ENCODE measurements at places on chromosomes 1 and 21.
A peak's percentile ranks its signal among the peaks of the same experiment; 100 is the strongest.

GRCh38 chr1:37174876-37175275, 140.6 kb upstream of the GRIK3 start:
- no peak for DNase-seq

GRCh38 chr1:204092632-204093420, 19.9 kb downstream of the SOX13 start:
- no peak for DNase-seq

GRCh38 chr1:21293537-21294265, 3.4 kb upstream of the ECE1 start:
- peak; percentile 68 for DNase-seq

GRCh38 chr1:33258788-33259274, 2.5 kb downstream of the ZNF362 start:
- DNase-seq, result no peak

DNA sequence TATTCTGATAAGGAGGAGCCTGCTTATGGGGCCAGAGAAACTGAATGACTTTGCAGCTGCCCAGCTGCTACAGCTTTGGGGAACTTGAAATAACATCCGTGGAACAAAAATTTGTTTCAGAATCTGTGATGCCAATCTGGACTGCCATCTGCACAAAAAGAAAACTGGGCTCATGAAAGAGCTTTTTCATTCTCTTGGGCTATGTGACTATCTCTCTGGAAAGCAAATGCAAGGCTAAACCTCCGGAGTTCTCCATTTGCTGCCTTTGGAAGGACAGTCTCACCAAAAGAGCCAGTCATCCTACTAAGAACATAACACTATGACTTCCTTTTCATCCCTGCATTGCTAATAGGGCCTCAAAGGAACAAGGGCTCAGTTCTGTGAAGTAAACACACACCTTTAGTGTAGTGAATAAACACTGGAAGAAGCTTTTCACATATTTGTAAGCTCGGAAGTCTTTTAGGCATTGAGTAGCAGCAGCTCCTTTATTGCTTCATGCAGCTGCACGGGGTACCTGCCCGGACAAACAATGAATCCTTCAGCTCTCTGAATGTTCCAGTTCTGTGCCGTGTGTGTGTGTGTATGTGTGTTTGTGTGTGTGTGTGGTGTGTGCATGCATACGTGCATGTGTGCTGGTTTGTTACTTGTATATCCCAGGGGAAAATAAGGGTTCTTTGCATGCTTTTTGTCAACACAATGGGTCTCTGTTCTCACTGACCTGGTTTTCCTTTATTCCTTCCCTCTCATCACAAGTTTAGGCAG, 255.5 kb upstream of the SGIP1 start:
- no peak for DNase-seq

GRCh38 chr1:44999232-44999631, 11.9 kb downstream of the HECTD3 start:
- DNase-seq, result no peak

DNA sequence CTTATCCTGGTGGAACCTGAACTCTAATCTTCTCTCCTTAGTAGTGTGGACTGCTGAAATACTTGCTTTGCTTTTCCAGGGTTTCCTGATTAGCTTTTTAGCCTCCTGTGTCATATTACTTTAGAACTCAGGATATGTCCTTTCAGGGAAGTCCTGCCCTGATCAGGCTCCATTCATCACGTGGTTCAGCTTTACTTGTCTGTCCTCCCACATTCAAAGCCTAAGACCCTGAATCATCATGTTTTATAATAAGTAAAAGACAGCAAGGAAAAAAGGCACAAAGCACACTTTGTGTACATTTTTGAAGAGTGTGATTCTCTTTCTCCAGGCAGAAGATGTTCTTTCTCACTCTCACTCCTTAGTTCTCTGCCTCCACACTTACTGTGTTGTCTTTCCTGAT, 70.6 kb downstream of the PATJ start:
- no peak for DNase-seq

GRCh38 chr1:201486187-201486586, 17.2 kb upstream of the PHLDA3 start:
- no peak for DNase-seq

DNA sequence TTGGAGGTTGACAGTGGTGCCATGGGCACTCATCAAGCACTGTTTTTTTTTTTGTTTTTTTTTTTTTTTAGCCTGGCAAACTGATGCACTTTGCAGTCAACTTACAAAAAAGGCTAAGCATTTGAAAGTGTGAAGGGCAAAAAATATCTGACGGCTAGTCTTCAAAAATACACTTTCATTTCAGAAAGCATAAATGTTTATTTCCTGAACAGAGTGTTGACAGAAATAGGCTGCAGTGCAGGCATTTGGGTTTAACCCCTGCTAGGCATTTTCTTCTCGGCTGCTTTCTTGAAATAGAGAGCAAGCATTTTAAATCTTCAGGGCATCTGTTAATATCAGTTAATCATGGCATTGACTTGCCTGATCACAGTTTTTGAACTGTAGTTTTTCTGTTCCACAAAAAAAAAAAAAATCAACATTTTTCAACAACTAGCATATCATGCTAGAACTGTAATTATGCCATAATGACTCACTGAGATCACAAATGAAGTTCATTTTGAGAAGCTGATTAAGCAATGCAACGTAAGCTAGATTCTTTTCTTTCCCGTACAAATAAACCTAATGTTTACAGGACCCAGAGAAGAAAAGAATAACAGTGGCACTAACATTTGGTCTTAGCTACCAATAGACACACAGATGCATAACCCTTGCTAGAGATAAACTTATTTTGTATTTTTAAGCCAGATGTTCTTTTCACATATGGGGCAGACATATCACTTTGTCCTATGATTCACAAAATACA, 100.4 kb upstream of the USH2A start:
- DNase-seq, result no peak

DNA sequence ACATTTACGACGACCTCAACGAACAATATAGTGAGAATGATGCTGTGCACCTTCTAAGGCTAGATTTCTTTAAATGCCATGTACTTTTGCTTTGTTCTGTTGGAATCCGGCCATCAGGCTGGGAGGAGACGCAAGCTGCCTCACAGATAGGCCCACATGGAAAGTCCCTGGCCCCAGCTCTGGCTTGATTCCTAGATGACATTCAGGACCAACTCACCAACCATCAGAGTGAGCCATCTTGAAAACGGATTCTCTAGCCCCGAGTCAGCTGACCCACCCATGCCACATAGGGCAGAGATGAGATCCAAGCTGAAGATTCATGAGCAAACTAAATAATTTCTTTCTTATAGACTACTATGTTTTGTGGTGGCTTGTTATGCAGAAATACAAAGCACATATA, 164.4 kb downstream of the ZNF281 start:
- no peak for DNase-seq

- no peak for DNase-seq
Observed at GRCh38 chr1:8586438-8586837, 231.0 kb downstream of the RERE start.

DNA sequence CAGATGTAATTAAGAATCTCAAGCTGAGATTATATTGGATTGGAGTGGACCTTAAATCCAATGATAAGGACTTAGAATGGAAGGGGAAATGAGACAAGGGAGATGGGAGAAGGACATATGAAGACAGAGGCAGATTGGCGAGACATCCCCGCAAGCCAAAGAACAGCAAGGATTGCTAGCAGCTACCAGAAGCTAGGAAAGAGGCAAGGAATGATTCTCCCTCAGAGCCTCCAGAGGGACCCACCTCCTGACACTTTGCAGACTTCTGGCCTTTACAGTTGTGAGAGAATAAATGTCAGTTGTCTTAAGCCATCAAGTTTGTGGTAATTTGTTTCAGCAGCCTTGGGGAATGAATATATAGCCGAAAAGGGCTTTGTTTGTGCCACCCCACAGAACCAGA, 20.7 kb downstream of the METTL13 start:
- DNase-seq, result no peak

- no peak for DNase-seq
Observed at GRCh38 chr21:20997311-20997635, 936 bp upstream of the NCAM2 start.

- no peak for DNase-seq
Observed at GRCh38 chr1:198850196-198850595, 211.4 kb downstream of the PTPRC start.

DNA sequence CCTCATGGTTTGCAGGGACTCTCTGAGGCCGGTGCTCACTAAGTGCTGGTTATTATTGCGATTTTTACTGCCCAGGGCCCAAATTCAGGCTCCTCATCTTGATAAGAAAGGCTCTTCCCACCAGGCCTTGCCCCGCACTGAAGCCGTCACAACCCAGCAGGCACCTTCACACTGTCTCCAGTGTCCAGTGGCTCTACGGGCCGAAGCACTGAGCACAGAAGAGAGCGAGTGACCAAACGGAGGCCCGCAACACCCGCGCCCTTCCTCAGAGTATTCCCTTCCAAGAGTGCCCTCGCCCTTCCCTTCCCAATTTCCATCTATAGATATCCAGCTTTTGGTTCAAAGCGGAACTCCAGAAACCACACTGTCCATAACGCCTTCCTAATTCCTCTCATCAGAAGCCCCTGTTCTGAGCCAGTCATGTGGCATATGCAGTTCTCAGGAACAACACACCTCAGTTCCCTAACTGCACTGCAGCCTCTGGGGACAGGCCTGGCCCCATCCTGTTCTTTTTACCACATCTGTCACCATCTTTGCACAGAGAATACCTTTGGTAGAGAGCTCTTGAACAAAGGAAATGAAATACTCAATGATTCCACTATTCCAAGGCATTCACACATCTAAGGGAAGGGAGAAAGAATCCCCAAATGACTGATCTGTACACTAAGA, 15.1 kb downstream of the FALEC start:
- DNase-seq, result no peak

- DNase-seq, result no peak
Observed at GRCh38 chr1:225842788-225843425, 33.0 kb downstream of the EPHX1 start.

- no peak for DNase-seq
Observed at GRCh38 chr1:164868990-164869389, 310.0 kb downstream of the PBX1 start.

DNA sequence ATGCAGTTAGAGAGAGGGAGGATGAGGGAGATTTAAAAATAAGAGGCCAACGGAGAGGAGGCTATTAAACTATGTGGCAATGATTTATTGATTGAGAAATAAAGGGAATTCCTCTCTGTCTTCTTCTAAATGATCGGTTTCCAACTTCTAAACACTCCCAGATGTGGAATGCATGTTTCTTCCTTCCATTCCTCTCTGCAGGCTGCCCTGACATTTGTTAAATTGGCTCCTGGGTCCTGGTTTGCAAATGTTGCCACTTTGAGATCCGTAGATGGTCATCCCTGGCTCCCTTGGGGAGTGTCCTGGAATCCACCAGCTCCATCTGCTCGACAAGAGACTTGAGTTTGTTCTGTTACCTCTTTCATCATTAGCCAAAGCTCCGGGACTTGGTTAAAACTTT, 10.3 kb upstream of the C1orf198 start:
- no peak for DNase-seq

DNA sequence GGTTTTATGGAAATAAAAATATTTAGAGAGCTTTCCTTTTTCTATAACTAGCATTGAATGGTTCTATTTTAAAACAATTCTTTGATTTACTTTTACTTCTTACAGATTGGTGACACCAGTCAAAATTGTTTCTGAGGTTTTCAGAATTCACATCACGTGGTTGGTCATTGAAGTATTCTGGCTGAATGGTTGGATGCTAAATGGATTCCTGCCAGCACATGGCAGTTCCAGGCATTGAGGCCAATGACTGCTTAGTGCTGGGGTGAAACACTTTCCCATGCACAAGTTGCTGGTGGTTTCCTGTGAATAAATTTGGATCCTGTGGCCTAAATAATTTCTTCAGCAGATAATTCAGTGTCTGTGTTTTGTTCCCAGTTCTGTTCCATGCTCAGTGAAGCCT, 20.6 kb downstream of the NCAM2 start:
- no peak for DNase-seq

DNA sequence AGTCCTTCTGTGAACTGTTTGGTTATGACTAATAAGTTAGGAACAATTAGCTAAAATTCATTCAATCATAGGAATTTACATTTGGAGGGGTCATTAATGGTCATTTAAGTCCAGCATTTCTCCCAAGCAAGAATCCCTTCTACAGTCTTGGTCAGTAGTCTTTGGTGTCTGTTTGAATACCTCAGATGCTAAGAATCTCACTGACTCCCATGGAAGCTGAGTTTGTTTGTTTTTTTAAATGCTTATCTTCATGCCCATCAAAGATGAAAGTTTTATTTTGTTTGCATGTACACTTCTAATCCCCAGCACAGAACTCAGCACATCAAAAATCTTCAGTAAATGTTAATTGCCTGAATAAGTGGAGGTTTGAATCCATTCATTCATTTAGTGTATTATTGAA, 41.3 kb upstream of the SLC44A3 start:
- DNase-seq, result no peak

- no peak for DNase-seq
Observed at GRCh38 chr1:228066416-228066815, 16.1 kb upstream of the ARF1 start.

- no peak for DNase-seq
Observed at GRCh38 chr1:244968881-244969280, 104.5 kb upstream of the HNRNPU start.

GRCh38 chr1:168088511-168089325, 48.0 kb downstream of the GPR161 start:
- DNase-seq, result no peak

DNA sequence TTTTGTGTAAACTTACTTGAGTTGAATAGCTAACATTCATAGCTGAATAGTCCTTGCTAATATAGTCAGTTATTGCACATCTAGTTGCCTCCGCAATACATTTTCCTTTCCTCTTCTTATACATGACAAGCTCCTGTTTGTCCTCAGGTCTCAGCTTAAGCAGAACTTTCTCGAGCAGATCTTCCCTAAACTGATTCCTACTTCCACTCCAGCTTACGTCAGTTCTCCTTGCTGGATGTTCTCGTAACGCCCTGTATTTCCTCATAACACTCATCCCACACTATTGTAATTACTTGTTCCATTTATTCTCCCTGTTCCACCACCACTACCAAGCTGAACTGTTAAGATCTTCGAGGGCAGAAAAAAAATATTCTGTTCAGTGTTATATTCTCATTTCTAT, 15.1 kb upstream of the OMA1 start:
- no peak for DNase-seq

DNA sequence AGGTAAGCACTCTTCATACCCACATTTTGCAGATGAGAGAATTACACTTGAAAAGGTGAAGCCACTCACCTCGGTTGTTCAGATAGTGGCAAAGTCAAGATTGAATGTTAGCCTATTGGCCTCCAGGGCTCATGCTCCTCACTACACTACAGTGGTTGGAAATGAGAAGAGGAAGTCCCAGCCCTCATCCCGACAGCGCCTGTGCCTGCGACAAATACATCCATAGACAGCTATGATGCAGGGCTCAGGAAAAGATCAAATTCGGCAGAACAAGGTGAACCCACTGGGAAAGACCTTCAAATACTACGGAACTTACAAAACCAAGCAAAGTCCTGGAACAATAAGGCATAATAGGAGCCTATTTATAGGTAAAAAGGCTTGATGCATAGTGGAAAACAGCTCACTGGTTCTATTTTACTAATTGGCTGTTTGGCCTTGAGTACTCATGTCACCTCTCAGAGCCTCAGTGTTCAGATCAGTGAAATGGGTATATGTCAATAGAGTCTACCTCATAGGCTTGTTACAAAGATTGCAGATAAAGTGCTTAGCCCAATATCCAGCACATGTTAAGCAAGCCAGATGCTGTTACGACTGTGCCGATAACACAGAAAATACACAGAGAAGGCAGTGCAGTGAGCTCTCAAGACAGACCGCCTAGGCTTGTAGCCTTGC, 3.5 kb downstream of the SPOCD1 start:
- no peak for DNase-seq

Measured in CD4-positive, alpha-beta T cell treated with Interferon gamma for 1 hour (primary cell).